Fibroblast of lung (primary cell): ENCODE measurements at places on chromosomes 12 and 14.

GRCh38 chr12:121697093-121697698 is 15.4 kb upstream of the TMEM120B start:
- peak; percentile 31 for DNase-seq

GRCh38 chr14:92175811-92176210 is 54.0 kb downstream of the CPSF2 start:
- no peak for DNase-seq

DNA sequence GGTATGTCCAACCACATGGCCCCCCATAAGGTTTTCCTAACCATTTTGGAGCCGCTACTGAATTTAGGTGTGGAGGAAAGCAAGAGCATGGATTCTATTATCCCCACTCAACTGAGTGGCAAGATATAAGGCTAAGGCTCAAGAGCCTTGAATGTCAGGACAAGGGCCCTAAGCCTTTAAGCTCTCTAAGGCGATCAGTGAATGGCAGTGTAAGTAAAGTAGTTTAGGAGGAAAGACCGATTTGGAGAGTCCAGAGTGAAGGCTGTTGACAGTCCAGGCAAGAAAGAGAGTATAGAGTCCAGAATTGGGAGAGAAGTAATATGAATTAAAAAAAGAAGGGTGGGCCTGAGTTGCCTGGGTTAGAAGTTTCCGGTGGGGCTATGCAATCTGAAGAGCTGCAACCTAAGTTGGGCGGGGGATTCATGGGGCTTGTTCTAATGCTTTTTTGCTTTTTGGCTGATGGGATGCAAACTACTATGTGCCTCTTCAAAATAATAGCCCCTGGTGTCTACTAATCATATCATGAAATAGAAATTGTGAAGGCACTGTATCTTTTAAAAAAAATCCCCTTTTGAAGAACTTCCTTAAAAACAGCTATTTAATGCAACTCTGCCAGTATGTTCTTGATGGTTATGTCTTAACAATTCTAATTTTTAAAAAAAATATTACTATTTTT is at the start of gene SPIC:
Gene SPIC, plus strand, starts transcription at position 626 of the 676 bp plus-strand sequence. CDS start 1,569 bp downstream, outside the sequence.
- DNase-seq, result no peak

DNA sequence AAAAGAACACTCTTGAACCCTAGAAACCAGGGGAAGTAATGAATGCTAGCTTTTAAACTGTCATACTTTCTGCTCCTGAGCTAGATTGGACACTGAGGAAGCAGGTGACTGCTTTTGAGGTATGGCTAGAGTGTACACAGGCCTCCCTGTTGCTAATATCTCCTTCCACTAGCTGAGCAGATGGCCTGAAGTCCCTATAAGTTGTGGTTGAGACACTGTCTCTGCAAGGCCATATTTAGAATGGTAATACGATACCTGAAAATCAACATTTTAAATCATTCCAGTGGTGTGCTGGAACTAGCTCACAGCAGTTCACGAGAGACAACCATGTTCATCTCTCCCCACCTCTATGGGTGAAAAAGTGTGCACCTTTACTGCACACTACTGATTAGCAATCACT is 46.4 kb upstream of the BMP4 start:
- DNase-seq, result no peak

DNA sequence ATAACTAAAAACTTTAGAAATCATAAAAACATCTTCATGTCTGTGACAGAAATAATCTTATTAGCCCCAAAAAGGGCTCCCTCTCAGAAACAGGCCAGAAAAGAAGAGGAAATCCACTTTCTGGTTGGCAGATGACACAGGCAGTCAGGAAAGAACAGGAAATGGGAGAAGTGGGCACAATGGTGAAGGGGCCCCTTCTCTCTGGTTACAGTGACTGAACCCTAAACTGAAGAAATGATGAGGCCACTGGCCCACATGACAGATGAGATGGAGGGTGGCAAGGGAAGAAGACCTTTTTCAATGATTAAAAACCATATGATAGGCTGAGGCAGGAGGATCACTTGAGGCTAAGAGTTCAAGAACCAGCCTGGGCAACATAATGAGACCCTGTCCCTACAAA is 21.1 kb downstream of the TCTN1 start:
- DNase-seq, result no peak

- no peak for DNase-seq
These were observed 7.6 kb downstream of the TECPR2 start for GRCh38 chr14:102370305-102370809.

DNA sequence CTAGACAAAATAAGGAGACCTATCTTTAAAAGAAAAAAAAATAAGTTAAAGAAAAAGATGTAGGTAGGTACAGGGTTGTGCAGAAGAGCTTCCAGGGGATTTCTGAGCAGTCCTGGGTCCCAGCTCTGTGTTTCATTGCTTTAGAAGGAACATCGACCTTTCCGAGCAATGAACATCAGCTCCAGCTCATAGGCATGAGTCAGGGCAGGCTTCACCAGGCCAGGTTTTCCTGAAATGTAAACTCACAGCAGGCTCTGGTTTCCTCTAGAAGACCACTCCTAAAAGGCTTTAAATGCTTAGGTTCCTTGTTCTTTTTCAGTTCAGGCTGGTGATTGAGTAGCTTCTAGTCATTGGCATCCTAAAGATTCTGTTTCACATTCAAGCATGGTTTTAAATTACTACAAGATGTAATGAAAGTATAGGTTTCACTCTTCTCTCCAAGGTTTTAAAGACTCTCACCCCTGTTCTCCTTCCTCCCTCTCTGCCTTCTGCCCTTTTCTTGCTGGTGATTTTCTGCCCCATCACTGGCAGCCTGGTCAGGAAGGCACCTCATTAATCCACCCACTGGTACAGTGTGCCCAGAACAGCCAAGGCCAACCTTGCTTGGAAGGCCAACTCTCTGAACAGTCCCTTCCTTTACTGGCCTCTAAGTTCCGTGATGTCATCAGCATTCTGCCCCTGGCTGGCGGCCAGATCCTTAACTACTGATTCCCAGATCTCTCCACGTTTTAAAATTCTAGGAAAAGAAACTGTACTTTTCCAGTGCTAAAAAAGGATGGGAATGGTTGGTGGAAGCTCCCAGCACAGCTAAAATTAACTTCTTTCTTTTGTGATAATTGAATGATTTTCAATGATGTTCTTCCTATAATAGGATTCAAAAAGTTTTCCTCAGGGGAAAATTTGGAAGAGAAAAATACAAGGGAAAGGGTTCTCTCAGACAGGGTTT is 109.4 kb upstream of the HIF1A start:
- peak; percentile 84 for DNase-seq

GRCh38 chr14:63362389-63362819 is 43.7 kb upstream of the GPHB5 start:
- no peak for DNase-seq

GRCh38 chr14:105465209-105466031 is 9.2 kb upstream of the CRIP2 start:
- no peak for DNase-seq

- peak; percentile 57 for DNase-seq
These were observed 5.7 kb downstream of the WNT5B start for GRCh38 chr12:1634590-1635191.

- peak; percentile 56 for DNase-seq
These were observed 13.5 kb downstream of the ATP2B1 start for GRCh38 chr12:89695100-89695499.

- DNase-seq, result peak; percentile 67
These were observed 62.0 kb upstream of the PNMA1 start for GRCh38 chr14:73776194-73776537.

DNA sequence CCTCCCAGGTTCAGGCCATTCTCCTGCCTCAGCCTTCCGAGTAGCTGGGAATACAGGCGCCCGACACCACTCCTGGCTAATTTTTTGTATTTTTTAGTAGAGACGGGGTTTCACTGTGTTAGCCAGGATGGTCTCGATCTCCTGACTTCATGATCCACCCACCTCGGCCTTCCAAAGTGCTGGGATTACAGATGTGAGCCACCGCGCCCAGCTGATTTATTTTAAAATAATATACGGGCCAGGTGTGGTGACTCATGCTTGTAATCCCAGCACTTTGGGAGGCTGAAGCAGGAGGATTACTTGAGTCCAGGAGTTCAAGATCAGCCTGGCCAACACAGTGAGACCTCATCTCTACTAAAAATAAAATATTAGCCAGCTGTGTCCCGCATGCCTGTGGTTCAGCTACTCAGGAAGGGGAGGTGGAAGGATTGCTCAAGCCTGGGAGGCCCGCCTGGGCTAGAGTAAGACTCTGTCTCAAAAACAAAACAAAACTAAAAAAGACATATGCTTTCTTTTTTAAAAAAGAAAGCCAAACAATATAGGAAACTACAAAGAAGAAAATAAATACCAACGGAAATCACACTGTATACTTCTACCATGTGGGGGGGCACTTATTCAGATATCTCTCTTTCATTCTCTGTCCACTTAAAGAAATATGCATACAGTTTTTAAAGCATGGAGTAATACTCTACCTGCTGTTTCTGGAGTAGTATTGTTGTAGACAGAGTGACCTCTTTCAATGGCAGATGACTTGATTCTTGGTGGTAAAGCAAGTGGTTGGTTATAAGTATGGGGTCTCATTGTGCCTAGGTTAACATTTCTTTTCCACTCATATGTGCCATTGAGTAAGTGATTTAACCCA is 930 bp upstream of the MIA2 start:
- peak; percentile 83 for DNase-seq

DNA sequence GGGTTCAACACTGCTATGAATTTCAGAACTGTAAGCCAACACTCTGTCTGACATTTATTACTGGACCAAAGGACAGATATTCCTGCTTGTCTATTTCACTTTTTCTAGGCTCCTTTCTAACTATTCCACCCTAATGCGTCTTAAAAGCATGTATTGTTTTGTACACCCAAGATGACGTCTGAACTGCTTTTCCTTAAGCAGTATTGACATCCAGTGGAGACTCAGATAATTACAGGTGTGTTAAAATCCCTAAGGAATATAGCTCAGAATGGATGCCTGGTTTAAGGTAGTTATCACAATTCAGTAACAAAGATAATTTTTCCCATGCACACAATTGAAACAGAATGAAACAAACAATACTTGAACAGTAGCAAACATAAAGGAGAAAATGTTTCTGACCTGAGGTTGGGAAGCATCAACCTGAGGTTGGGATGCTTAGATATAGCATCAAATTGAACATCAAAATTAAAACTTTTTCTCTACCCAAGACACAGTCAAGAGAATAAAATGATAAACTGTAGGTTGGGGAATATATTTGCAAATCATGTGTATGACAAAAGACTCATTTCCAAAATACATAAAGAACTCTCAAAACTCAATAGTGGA is 93.7 kb upstream of the PTPRR start:
- peak; percentile 37 for DNase-seq

DNA sequence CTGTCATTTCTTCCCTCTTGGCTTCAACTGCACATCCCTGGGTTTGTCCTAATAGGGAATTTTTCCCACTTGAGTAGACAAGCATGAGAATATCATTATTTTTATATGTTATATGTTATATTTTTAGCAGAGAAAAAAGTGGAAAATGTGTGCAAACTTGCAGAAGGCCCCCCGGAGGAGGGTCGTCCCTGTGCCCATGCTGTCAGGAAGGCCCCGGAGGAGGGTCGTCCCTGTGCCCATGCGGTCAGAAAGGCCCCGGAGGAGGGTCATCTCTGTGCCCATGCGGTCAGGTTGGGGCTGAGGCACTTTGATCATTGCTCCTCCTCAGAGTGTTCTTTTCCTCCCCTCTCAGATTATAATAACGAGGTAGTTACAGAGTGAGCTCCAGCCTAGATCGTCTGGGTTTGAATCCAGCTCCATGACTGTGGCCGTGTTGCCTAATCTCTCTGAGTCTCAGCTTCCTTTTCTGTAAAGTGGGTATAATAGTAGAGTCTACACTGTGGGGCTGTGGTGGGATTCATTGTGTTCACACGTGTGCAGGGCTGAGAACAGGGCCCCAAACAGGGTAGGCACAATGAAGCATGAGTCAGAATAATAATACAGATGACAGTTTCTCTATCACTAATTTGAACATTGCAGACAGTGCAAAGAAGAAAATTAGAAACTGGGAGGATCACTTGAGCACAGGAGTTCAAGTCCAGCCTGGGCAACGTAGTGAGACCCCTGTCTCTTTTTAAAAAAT is 33.4 kb downstream of the ELK3 start:
- DNase-seq, result no peak

DNA sequence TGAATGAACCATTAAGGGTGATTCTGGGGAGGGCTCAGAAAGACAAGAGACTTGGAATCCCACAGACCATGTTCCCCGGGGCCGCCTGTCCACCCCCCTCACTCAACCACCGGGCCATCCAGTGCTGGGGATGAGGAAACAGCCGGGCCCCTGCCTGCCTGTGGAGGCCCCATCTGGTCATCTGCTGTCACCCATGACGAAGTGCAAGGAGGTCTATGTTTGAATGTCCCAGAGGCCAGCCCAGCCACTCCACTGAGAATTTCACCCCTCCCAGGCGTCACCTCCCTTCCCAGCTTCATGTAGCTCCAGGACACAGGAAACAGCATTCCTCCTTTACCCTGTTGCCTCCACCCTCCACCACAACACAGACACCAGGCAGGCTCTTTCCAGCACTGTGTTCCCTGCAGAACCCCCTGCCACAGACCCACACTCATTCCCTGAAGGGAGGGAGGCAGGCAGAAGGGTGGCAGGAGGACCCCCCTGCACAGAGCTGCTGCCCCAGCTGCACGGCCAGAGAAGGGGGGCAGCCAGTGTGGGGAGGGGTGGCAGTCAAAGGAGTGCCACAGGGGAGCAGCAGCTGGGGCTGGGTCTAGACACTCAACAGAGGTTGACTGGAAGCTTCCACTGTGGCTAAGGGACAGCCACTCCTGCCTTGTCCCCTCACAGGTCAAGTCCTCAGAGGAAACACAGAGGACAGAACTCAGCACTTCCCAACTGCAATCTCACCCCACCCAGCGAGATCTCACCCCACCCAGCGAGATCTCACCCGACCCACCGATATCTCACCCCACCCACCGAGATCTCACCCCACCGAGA is 50.3 kb upstream of the PPP2R5C start:
- no peak for DNase-seq
